ENCODE measurements at places on chromosomes 13 and 19. TPM values are rescaled to one million over a fixed set of nuclear protein-coding genes. Genes with fewer than 3 reads are reported as not detected.

DNA sequence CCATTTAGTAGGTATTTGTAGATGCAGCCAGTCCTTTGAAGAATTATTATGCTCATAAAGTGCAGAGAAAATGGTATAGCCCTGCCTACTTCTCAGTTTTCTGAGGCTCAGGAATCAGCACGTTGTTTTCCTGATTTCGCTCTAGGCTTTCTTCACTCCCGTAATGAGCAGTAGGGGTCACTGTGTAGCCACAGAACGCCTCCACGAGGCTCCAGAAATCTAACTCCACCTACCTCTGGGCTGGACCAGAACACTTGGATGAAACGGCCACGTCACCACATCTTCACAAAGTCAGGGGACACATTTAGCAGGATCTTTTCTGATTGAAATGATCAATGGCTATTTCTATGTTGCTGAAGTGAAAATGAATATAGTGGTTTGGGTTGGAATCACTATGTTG, 49.8 kb upstream of the GTF3A start:
- peak; percentile 33 for DNase-seq
- H3K4me1 ChIP-seq, result no peaks in the 10 kb centered on the region
- no peak overlapping the region for H3K27ac ChIP-seq

- peaks cover 3% of the 10 kb centered on the region for H3K4me1 ChIP-seq
- no peaks in the 10 kb centered on the region for H3K36me3 ChIP-seq
- H3K27me3 ChIP-seq, result no peaks in the 10 kb centered on the region
- H3K4me3 ChIP-seq, result no peak overlapping the region
- DNase-seq, result no peak
- no peak overlapping the region for H3K27ac ChIP-seq
These were observed 65.0 kb downstream of the DGKH start for GRCh38 chr13:42113478-42113877.

DNA sequence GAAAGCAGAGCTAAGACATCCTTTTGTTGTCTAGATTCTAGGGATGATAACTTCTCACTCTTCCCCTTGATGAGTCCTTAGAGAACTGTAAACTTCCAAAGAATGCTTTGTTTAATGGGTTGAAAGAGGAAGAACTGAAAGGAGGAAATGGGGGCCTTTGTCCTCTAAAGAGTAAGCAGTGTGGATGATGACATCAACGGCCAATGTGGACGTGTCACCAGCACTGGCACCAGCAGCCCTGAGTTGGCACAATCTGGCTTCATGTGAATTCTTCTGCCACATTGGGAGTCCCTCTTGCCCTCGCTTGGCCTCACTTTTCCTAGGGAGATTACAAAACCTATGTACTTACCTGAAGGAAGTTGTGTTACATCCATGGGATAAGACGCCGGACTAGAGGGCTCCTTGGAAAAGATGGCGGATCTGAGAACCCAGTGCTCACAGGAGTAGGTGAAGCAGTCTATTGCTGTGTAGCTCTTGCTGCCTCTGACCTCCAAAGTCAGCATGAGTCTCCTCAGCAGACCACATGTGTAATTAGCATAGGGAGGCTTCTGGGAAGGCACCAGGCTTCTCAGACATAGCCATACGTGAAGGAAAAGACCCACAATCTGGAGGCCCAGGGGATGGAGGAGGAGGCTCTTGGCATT, 62.8 kb downstream of the RGCC start:
- H3K27me3 ChIP-seq, result no peaks in the 10 kb centered on the region
- no peaks in the 10 kb centered on the region for H3K36me3 ChIP-seq
- no peak for DNase-seq
- H3K4me1 ChIP-seq, result no peaks in the 10 kb centered on the region

Gene RANBP3
- total RNA-seq, result 74.3 TPM

Gene MRPL4
- 68.3 TPM for total RNA-seq
